ENCODE measurements at places on chromosomes 5 and 9. TPM values are rescaled to one million over a fixed set of nuclear protein-coding genes. Genes with fewer than 3 reads are reported as not detected.

MAMDC4 gene
- total RNA-seq, result 5.1 TPM

- peak; percentile 18 for DNase-seq
These were observed 36.0 kb downstream of the KCNMB1 start for GRCh38 chr5:170353011-170353761.

GRCh38 chr9:87657893-87658292 is 68.0 kb upstream of the CTSL start:
- no peak for DNase-seq

GRCh38 chr5:35832762-35833161 is 23.9 kb upstream of the IL7R start:
- no peak for DNase-seq

DNA sequence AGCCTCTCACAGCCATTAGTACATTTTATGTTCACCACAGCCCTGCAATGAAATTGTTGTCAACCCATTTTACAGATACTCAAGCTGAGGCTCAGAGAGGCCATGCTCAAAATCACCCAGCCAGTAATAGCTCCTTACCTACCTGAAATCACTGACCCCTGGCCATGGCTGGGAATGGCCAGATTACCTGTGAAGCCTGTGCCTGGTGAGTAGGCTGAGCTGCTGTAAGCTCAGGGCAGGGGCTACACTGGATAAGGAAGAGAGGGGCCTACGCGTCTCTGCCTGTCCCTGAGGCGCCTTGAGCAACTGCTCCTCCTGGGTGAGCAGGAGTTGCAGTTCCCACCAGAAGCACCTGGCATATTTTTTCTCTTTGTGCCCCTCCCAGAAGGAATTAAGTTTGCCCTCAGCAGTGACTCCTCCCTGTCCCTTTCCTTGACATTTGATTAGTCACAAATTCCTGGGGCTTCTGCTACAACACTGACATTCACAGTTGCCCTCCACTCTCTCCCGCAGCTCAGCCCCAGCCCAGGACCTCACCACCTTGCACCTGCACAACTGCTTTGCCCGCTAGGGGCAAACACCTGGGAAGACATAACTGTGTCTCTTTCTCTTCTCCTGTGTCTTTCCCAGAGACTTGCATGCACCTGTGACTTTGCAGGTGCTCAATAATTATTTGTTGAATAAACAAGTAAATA is 5.7 kb downstream of the CLTB start:
- no peak for DNase-seq
